Non-pigmented ciliary epithelial cell (primary cell): ENCODE measurements at places on chromosomes 12 and 14.

GRCh38 chr12:71400481-71400880 is 39.1 kb upstream of the LGR5 start:
- no peak for DNase-seq

- DNase-seq = no peak
These were observed 41.0 kb upstream of the NPAS3 start for GRCh38 chr14:32897698-32898064.

DNA sequence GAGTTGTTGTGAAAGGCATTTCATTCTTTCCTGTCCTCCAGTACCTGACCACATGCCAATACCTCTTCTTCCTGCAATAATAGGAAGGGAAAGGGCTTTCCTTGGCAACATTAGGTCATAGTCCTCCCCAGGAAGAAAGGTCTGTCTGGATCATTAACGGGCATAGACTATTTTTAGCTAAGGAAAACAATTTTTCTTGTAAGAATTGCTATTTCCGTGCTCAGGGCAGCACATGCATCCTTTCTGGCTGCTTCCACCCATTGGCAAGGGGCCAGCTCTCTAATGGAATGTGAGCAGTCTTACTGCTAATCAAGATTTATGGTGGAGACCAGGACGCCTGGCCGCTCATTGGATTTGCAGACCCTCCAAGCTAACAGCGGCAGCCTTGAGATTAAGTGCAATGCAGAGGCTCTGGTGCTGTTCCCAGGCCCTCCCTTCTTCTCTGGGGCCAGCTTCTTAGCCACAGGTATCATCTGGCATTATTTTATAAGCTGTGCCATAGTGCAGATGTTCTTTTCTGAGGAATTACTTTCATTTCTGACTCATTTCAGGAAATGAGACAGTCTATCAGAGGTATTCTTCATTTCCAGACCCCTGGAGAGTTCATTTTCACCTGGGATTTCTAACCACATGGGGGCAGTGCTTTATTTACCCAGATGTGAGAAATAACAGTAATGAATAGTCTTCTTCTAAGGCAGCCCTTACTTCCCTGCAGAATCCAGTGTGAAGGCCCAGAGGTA is 52.9 kb downstream of the ANO6 start:
- peak; percentile 63 for DNase-seq

DNA sequence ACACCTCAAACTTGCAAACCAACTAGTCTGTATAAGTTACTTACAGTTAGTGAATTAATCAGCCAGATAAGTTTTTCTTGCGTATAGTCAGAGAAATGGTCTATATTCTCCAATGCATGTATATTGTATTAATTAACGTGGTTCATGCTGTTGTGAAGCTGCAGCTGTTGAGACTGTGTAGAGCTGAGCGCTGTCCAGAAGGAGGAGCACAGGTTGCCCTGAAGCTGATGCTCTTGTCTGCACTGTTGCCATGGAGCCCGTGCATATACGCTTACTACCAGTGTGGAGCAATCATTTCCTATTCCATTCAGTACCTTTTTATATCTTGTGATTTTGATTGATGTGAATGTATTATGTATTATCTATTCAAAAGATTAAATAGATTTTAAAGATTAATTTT is 74.3 kb upstream of the ARID2 start:
- no peak for DNase-seq

GRCh38 chr12:58915634-58916033 is 4.7 kb downstream of the LRIG3 start:
- DNase-seq = peak; percentile 32

- DNase-seq = no peak
These were observed 76.1 kb downstream of the EPS8 start for GRCh38 chr12:15712823-15713660.

GRCh38 chr12:48069241-48069640 is 36.6 kb downstream of the SENP1 start:
- no peak for DNase-seq

- DNase-seq = no peak
These were observed 8.5 kb upstream of the SERPINA5 start for GRCh38 chr14:94572637-94573303.

GRCh38 chr14:51430633-51431032 is 190.6 kb downstream of the TMX1 start:
- no peak for DNase-seq

DNA sequence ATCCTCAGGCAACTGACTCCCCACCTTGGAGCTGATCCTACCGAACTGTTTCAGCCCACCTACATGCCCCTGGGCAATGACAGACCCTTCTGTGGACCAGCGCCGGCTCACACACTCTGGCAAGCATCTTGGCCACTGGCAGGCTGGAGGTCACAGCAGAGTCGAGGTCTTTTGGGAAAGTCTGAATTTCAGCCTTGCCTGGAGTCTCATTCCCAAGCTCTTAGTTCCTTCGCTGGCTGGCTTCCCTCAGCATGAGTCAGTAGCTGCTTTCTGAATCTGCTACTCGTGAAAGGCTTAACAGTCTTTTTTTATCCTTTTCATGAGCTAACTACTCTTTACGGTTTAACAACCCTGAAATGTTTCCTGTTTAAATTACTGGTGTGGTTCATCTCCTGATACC is 44.5 kb downstream of the ASCL4 start:
- DNase-seq = peak; percentile 13

- no peak for DNase-seq
These were observed 98.1 kb downstream of the GALC start for GRCh38 chr14:87894920-87895319.

DNA sequence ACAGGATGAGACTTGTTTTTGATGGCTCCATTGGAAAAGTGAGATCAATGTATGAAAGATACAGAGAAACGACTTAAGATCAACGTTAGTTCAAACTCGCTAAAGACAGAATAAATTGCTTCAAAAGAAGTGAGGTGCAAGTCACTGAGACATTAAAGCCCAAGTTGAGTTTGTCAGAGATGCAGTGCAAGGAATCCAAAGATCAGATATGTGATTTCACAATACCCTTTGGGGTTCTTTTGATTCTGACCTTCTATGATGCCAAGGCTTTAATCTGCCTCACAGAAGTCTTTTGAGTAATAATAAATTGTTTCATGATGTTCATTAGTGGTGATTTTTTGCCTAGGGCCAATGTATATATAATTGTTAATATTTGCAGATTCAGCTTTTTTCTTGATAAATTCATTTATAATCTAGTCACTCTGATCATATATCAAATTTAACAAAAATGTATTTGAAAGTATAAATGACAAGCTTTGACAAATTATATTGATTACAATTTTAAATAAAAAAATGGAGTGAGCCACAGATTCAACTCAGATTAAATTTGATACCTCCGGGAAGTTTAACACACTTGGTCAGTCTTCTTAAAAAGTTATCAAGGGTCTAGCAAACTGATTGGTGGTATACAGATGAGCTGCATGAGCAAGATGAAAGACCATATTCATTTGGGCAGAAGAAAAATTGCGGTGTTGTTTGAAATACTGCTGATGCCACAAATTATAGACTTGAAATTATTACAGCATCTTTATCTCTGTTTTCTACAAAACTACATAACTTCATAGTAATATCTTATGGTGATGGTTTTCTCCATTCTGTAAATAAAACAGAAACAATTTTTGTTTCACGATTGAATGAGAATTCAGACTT is 144.8 kb upstream of the FAR2 start:
- no peak for DNase-seq

DNA sequence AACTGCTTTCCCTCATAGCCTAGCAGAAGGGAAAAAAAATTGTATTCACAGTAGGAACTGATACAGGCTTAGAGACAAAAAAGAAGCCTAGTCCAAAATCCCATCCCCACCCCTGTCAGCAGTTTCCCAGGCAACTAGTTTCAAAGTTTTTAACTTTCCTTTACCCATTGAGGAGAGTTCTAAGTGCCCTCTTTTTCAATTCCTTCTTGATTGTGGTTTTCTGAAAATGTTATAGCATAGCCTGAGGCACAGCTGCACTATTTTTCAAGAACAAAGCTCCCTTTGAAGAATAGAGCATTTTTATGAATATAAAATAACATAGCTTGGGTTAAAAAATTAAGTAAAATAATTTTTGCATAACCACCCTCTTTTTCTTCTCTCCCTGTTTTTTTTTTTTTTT is 81.6 kb downstream of the IPO8 start:
- no peak for DNase-seq

- DNase-seq = no peak
These were observed 95.8 kb downstream of the C12orf42 start for GRCh38 chr12:103399986-103400385.

GRCh38 chr12:132359551-132359950 is 30.2 kb upstream of the GALNT9 start:
- DNase-seq = no peak

DNA sequence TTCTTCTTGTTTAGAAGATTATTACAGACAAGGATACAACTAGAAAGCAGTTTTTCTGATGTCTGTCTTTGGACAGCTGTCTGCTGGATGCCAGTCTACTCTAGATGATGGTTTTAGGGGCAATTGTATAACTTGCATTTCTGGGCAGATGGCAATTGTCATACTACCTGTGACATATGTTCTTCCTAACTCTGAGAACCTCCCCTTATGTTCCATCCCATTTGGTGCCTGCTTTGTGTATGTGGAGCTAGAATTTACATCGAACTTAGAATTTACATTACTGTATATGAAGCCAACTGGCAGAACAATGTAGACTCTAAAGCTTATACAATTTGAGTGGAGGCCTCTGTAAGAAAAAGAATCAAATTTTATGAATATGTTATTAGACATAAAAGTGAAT is 430.2 kb upstream of the SEL1L start:
- DNase-seq = no peak
